Sciatic nerve (tissue), 2 donors: ENCODE measurements at places on chromosomes 3 and 15. TPM values are rescaled to one million over a fixed set of nuclear protein-coding genes. Genes with fewer than 3 reads are reported as not detected.
A peak's percentile ranks its signal among the peaks of the same experiment; 100 is the strongest.

DNA sequence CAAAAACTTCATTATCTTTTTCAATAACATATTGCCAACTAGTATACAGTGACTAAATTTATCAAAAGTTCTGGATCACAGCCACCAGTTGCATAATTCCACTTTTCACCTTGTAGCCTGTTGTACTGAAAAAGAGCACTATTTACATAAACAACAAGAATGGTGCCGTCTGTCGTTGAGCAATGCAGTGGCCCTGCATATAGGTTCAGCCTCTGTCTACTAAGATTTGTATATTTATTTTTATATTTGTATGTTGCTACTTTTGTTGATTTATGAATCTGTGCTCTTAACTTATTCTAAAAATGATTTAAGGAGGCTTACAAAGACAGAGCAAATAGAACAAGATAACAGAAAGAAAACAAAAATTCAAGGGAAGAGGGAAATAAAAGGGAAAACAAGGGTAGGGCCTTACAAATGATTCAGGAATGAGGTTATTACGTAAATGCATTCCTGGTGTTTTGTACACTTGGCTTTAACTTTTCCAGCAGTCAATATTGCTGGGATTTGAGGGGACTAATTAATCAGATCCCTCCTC, 257.6 kb upstream of the STT3B start:
- no peak for DNase-seq

DNA sequence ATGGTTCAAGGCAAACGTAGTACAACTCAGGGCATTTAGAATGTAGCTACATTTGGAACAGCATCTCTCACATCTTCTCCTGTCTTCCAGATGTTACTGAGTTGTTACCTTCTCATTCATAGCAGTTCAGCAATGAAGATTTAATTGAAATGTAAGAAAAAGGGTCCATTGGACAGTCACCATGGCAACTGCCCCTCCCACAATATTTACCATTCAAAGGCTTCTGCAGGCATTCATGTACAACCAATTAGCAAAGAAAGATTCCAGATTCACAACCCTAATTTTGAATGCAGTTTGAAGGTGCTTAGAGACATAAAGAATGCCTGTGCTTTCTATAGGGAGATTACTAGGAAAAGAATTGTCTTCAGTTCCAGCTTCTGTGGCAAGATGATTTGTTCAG, 22.2 kb downstream of the SCN11A start:
- no peak for DNase-seq

GRCh38 chr15:70164156-70164900, 66.6 kb upstream of the TLE3 start:
- DNase-seq = no peak

- DNase-seq = no peak
Observed at GRCh38 chr3:139472380-139473010, 3.8 kb downstream of the RBP2 start.

GRCh38 chr3:81872566-81872965, 111.1 kb upstream of the GBE1 start:
- no peak for DNase-seq

DNA sequence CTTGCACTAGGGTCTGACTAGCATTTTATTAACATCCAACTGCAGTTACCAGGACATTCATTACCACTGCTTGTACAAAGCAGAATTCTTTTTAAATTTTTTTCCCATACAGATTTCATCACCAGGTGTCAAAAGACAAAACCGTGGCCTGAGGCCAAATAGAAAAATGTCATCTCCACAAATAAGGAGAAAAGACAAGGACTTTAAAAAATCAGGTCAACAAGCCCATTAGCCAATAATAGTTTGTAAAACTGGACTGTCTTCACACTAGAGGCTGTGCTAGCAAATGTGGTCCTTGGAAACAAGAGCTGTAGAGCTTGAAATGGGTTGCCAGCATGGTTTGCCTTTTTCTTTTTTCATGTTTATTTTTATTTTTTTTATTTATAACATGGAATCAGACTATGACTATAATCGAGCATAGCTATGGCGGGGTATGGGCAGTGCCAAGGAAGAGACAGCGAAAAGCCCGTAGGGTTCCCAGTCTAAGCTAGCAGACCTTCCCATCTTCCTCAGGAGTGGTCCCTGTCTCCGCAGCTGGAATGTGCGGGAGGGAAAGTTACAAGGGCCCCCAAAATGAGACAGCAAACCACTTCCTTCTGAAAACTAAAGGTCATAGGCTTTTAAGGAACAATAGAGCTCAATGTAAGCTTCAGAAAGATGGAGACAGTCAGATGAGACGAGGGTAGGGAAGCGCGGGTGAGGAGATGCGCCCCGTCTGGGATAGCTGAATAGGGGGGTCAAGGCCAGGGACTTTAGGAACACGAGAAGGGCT, 1.5 kb downstream of the PTPN9 start:
- DNase-seq = no peak

GRCh38 chr3:141255846-141256261, 24.2 kb downstream of the PXYLP1 start:
- DNase-seq = no peak

DNA sequence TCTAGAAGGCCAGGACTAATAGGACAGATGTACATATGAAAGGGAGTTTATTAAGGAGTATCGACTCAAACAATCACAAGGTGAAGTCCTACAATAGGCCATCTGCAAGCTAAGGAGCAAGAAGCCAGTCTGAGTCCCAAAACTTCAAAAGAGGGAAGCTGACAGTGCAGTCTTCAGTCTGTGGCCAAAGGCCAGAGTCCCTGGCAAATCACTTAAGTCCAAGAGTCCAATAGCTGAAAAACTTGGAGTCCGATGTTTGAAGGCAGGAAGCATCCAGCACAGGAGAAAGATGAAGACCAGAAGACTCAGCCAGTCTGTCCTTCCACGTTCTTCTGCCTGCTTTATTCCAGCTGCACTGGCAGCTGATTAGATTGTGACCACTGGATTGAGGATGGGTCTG, 11.1 kb upstream of the CELF6 start:
- no peak for DNase-seq

DNA sequence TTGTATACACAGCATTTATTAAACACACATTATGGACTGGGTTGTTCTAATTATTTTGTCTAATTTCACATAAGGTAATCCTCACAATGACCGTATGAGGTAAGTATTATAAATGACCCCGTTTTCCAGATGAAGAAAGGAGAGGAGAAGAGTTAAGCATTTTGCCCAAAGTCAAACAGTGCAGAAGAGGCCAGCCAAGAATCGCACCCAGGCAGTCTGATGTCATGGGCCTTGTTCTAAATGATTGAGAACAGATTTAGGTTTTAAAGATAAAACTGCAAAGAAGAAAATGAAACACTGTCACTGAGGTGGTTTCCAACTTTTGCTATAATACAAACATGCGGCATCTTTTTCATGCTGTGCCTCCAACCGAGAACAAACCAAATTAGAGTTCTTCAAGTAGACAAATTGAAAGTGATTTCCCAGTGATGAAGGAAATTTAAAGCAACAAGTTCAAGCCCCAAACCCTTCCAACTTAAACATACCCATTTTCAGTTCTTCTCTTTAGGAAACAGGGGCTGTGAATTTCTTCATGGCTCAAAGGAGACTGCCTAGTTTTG, 155.3 kb downstream of the THRB start:
- no peak for DNase-seq

GRCh38 chr15:63371297-63371918, 10.2 kb downstream of the CA12 start:
- peak; percentile 47 for DNase-seq

- DNase-seq = no peak
Observed at GRCh38 chr3:48738144-48738536, 21.1 kb upstream of the IP6K2 start.

DNA sequence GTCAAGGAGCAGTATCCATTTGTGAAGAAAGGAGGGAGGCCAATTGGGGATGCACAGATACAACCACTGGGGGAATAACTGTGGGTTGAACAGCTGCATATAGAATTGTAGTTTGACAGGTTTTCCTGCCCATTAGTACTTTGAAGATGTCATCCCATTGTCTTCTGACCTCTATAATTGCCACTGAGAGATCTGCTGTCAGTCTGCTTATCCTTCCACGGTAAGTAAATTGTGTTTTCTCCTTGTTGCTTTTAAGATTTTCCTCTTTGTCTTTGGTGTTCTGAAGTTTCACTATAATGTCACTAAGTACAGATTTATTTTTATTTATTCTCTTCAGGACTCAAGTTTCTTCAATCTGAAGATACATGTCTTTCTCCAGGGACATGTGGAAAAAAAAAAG, 56.6 kb downstream of the MOBP start:
- DNase-seq = no peak

DNA sequence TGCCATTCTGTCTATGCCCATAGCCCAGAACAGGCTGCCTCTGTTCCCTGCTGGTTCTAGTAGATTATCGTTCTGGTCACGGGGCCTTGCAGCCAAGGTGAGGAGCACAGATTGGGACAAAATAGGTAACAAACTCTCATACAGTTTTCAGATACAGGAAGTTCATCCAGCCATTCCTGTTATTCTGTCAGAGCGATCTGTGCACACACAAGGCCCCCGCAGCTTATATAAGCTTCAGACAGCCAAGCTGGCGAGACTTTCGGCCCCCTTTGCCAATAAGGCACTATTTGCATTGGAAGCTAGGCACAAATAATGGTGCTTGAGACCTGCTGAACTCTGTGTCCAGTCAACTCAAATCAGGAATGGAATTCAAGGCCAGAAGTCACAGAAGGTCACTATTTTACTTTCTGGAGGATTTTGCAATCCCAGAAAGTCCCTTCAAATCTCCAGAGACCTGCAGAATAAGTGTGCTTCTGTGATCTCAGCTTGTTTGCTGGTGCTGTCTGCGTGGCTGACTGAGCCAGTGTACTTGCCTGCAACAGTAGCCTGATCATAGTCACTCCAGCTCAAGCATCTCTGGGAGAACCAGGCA, 69.4 kb downstream of the BFSP2 start:
- no peak for DNase-seq

- no peak for DNase-seq
Observed at GRCh38 chr3:9078561-9079240, 115.4 kb upstream of the RAD18 start.

GRCh38 chr3:150545419-150546225, 674 bp downstream of the SERP1 start:
- DNase-seq = peak; percentile 80

DNA sequence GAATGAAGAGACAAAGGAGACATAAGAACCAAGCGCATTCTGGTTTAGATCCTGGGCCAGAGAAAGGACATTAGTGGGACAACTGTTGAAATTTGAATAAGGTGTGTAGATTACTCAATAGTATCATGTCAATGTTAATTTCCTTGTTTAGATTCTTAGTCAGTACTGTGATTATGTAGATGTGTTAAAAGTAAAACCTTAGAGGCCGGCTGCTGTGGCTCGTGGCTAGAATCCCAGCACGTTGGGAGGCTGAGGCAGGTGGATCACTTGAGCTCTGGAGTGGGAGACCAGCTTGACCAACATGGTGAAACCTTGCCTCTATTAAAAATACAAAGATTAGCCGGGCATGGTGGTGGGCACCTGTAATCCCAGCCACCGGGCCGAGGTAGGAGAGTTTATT, 26.7 kb downstream of the CYP8B1 start:
- no peak for DNase-seq

GRCh38 chr3:139935016-139935865, at the start of gene CLSTN2:
TSS of gene CLSTN2 (plus strand) at chr3:139935185.
- peak; percentile 82 for DNase-seq

GRCh38 chr3:88364926-88365325, 215.2 kb downstream of the C3orf38 start:
- no peak for DNase-seq

DNA sequence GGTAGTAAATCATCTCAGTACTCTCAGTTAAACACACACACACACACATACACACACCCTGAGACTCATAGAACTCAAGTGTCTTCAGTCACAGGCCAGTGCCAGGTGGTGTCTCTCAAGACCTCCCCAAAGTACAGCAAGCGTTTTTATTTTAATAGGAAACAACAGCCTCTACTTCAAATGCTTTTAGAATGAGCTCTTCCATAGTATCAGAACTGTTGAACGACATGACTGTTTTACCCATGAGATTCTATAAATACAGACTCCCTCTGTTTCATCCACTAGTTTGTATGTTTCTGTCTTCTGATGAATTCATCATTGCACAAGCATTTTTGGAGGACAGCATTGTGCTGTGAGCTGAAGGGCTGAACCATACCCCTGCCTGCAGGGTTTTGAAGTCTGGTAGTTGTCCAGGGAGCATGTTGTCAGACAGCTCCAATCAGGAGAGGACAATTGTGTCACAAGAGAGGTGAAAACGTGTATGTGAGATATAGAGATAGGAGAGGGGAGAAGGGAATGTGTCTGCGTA, 201.0 kb upstream of the BCL6 start:
- DNase-seq = no peak

DNA sequence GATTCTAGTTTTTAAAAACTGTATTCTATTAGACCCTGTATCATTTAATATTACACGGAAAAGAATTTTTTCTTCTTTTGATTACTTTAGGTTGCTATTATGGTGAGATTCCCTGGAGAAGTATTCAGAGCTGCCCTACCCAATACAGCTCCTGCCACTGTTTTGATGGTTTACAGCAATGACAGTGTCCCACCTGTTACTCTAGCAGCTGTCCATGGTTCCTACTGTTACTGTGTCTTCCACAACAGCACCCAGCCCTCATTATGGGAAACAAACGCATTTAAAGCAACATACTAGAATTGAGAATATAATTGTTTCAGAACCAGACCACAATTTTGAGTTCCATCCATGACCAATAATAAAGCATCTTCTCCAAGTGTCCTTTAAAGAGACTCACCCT, 450.7 kb downstream of the SHQ1 start:
- no peak for DNase-seq

DNA sequence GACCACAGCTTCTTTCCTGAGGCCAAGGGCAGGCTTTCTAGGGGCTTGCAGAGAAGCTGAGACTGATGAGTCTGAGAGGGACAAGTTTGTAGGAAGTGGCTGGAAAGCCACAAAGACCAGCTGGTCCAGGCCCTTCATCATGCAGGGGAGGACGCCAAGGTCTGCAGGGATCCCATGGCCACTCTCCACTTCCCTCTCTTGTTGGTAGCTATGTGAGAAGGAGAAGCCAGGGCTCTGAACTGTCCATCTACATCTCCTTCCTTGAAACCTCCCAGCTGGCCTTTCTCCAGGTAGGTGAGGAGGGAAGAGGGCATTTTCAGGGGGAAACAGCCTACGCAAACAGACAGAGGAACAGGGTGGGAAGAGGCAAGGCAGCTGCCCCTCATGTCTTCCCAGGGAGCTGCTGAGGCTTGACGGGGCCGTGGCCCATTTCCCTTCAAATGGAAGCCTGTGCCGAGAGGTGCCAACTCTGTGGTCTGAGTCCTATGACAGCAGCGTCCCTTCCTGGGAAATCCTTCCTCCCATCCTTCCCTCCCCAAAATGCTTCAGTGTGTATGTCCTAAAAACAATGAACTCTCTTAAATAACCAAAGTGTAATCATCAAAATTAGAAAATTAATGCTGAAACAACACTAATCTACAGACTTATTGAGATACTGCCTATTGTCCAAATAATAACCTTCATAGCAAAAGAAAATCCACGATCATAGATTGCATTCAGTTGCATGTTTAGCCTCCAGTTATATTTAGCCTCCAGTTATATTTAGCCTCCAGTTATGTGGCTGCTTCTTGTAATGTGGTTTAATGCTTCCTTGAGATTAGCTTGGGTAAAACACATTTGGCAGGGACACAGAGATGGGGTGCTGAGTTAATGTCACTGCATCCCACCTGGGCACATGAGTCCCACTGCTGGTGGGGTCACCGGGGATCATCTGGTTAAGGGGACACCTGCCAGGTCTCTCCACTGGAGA, 36.0 kb downstream of the GNB5 start:
- no peak for DNase-seq

Gene WDR93
- not detected for total RNA-seq

Gene C15orf62
- 0.49 TPM for total RNA-seq

Gene ITPKA
- total RNA-seq = not detected

Gene EFL1
- 16.0 TPM for total RNA-seq

Gene ZNF660
- total RNA-seq = 8.9 TPM

Gene COL7A1
- 8.7 TPM for total RNA-seq

Gene NKTR
- total RNA-seq = 149 TPM

Gene SERPINI2
- total RNA-seq = not detected

Gene ZPLD1
- total RNA-seq = not detected
